Stimulated activated CD4-positive, alpha-beta T cell treated with anti-CD3 and anti-CD28 coated beads, Interleukin-12 subunit alpha, Interleukin-12 subunit beta, amount 100 ng/mL, for 4 hours (primary cell): ENCODE measurements at places on chromosomes 3 and 15.

DNA sequence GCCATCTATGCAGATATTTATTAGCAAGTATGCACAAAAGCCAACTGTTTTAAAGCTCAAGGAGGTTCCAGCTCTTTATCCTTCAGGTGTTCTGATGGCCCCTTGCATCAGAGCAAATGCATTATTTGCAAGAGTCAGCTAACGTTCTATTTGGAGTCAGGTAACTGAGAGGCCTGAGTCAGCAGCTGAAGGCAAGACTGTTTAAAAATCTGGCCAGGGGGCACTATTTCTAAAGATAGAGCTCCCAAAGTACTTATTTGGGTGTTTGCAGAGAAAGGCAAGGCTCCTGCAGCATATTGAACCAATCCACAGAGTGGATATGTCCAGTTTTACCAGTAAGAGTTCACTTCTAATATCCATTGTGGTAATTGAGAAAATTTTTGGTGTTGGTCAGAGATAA lies 146.1 kb downstream of the LRTM1 start:
- no peak for DNase-seq

- DNase-seq: no peak
Measured at GRCh38 chr3:12352253-12352652, 63.4 kb downstream of the PPARG start.

DNA sequence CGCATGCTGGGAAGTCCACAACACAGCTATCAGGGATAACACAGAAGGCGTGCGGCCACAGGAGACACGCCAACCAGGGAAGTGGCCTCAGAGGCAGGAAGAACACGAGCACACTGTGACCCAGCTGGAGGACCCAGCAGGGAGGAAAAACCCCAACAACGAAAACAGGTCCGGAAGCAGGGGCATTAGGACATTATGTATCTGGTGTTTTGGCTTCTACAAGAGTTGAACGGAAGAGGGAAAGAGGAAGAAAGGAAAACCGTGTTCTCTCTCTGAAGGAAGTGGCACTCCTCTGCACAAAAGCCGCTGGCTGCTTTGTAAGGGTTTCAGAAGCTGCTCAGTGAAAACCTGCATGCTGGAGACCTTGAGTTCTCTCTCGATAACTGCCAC lies 61.8 kb downstream of the HACD2 start:
- no peak for DNase-seq

- no peak for DNase-seq
Measured at GRCh38 chr3:23948761-23949160, 3.7 kb downstream of the NR1D2 start.

DNA sequence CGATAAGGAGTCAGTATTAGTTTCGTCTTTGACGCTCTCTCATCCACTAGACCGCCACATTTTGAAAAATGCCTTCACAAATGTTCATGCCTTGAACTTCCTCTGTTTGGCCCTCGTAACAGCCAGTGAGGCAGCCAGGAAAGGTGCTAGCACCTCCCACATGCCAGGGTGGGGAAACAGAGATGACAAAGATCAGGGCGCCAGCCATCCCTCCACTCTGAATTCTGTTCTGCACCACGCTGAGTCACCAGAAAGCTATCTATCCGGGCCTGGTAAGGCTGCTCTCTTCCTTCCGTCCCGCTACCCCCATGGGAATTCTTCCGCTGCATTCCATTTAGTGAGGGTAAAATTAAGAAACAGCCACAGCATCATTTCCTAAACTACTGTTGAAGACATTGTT lies 31.3 kb upstream of the BCL2L10 start:
- DNase-seq: no peak

DNA sequence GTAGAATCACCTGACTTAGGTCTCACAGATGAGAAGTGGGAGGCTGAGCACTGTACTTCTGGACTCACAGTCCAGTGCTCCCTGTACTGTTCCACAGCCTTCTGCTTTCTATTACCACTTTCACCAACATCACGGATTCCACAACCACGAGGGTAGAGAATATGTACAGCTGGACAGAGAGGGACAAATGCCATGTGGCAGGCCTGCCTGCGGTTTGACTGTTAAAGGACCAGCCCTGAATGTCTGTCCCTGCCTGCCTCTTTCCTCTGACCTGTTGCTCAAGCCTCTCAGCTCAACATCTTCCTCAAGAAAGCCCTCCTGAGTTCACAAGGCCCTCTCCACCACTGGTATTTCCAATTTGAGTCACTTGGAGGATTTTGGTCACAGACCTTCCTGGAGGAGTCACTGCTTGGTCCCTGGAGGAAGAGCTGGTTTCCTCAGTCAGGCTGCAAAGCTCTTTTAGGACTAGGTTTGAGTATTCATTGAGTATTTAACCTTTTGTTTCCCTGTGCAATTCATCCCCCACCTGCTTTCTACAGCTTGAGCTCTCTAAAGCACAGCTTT lies 49.1 kb downstream of the RAB11A start:
- no peak for DNase-seq

DNA sequence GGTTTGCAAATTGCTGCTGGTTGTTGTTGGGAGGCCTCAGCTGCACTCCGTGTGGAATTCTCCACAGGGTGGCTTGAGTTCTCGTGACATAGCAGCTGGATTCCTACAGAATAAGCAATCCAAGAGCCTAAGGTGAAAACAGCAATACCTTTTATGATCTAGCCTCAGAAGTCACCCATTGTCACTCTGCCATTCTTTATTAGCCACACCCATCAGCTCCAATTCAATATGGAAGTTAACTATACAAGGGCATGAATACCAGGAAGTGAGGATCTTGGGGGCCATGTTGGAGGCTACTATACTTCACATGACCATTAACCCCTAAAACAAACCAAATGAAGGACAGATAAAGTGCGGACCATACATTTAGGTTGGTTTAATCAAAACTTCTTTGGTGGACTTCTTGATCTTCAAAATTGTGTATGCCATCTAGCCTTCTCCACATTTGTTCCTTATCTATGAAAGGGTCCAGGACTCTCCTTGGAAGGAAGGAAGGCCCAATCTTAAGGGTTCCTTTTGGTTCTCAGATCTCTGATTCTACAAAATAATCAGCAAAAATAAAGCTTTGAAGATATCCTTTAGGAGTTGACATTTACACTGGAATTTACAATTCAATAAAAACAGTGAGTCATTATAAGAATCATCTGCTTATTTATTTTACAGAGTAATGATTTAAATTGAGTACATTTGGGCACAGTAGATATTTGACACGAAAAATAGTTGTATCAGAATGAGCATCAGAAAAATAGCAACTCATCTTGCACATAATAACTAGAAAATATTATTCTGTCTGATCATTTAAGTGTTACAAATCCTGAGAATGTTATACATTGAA lies 21.5 kb downstream of the CIAO2A start:
- no peak for DNase-seq

DNA sequence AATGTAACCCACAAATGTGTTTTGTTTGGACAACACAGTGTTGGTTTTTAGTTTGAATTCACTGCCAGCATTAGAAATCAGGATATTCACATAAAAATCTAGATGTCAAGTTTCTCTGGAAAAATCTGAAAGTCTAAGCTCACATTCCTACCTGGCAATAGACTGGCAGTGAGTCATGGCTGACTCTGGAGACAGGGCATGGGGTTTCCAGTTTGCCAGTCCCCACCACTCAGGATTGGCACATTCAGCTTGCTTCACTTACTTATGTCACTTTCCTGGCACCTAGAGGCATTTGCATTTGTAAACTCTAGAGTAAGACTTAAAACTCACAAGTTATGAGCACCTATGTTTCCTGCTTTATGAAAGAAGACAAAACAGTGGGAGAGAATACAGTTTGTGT lies 19.1 kb upstream of the SEC61A1 start:
- DNase-seq: no peak

GRCh38 chr3:156776031-156776430 lies 50.1 kb upstream of the LEKR1 start:
- DNase-seq: no peak

DNA sequence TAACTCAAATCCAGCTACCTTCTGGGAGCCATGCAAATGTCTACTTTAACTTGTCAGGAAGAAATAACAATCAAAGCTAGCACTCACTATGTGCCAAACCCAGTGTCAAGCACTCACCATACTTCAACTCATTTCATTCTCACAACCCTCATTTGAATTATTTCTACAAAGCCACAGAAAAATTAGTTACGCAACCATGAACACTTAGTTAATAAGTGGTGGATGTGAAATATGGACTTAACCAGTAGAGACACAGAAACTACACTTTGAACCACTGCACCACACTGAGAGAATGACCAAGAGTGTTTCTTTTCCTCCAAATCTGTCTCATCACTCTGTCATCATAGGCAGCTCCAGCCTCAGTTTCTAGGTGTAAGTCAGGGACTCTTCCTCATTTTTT lies 91.0 kb upstream of the MBNL1 start:
- DNase-seq: no peak

- no peak for DNase-seq
Measured at GRCh38 chr3:41190509-41191284, 8.6 kb upstream of the CTNNB1 start.

- no peak for DNase-seq
Measured at GRCh38 chr3:12229896-12230295, 59.0 kb upstream of the PPARG start.

- no peak for DNase-seq
Measured at GRCh38 chr3:29186131-29186599, 94.7 kb upstream of the RBMS3 start.

GRCh38 chr3:69941037-69941436 lies 58.5 kb upstream of the SAMMSON start:
- DNase-seq: no peak

DNA sequence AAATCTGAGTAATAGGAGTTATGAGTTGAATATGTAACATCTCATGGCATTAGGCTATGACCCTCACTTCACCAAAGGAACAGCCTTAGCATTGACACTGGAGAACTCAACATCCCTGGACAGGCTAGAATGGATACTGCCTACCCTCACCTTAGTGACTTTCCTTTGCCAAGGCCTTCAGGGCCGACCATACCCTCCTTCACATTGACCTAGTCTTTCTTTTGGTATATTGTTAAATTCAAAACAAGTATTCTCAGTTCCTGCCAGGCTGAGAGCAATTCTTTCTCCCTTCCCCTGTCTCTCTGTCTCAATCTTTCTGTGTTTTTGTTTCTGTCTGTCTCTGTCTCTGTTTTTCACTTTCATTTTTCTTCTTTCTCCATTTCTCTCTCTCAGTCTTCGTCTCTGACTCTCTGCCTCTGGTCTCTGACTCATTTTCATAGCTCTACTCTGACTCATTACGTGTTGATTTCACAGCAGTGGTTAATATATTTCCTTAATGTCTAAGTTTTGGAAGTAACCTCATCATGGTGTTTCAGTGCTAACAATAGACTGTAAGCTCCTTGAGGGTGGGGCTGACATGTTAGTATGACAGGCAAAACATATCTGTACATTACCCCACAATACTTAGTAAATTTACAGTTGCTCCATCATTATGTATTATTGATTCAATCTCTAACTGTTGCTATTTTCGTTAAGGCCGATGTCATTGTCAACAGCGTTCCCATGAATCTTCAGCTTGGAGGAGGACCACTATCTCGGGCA lies 32.5 kb downstream of the PARP15 start:
- no peak for DNase-seq

GRCh38 chr3:100173961-100174360 lies 59.7 kb upstream of the FILIP1L start:
- DNase-seq: no peak

GRCh38 chr15:101264011-101264410 lies 12.2 kb upstream of the CHSY1 start:
- no peak for DNase-seq

GRCh38 chr3:154976072-154976983 lies 103.8 kb upstream of the MME start:
- no peak for DNase-seq

DNA sequence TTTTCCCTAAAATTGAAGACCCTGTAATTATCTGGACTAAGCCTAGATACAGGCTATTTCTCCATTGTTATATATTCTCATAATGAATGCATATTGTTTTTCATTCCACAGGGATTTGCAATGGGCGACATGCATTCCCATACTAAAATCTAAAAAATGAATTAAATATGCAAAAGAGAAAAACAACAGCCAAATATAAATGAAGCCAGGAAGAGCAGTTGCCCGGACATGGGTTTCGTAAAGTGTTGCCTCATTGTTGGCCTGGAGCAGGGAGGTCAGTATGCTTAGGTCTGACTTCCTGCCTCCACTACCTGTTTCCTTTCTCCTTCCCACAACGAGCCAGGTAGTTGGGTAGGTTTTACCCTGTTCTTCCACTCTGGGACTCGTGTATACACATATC lies 27.1 kb upstream of the SLCO3A1 start:
- no peak for DNase-seq

DNA sequence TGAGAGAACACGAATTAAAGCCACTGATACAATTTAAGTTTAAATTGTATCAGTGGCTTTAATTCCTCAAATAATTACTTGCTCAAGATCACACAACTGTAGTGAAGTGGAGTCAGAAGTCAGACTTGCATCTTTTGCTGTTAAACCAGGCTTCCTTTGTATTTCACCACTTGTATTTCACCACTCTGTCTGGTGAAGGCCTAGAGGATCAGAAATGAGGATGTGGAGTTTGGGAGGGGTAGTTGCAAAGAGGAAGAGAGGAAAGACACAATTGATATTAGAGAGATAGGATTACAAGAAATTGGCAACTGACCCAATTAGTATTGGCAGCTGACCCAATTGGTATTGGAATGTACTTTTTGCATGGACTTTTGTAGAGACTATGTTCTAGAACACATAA lies 288.1 kb upstream of the GPR149 start:
- DNase-seq: no peak

- DNase-seq: no peak
Measured at GRCh38 chr3:20060974-20061685, 20.9 kb downstream of the KAT2B start.

GRCh38 chr15:76336254-76337058 lies at the start of gene ISL2:
Gene ISL2, plus strand, starts transcription at chr15:76336773. Its CDS starts 111 bp downstream, at chr15:76336884.
- DNase-seq: peak; percentile 50

DNA sequence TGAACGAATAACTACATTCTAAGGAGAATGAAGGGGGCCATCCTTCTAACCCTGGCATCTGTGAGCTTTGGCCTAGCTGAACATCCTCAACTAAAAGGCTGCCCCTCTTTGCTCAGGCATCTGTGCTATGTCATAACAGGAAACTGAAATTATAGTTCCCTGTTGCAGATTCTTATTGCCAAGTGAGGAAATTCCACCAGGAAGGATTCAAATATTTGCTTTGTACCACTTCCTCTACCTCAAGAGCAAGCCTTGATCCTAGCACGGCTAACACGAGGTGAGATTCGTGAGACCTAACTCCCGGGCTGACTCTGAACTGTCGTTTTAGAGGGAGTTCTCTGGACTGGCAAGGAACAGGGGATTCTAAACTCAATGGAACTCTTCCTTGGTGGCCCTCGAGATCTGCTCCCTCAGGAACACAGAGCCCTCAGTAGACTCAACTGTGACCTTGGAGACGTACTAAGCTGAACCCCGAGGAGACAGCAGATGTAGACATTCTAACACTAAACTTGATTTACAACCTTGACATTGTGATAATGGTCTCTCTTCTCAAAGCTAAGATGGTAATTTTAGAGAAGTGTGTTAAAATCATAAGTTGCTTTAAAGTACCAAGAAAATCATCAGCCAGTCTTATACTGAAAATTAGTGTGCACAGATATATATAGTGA lies 4.2 kb downstream of the SPG21 start:
- DNase-seq: no peak
